ENCODE measurements at places on chromosomes 5 and 9.

DNA sequence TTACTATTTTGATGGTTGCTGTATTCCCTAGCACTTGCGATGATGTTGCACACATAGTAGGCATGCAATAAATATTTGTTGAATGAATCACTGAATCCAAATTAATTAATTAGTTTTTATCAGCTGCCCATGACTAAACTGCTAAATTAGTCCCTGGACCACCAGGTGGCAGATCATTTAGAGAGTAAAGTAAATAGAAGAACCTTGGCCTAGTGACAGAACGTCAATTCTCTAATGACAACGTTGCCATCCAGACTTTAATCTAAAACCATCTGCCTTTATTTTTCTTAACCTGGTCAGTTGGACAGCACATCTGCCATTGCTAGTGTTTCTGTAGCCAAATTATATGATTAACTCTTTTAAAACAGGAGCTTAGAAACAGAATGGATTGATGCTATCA is 457.5 kb downstream of the KIF4B start:
- peak; percentile 36 for DNase-seq

- DNase-seq: no peak
Measured at GRCh38 chr5:158626718-158627117, 473.0 kb downstream of the EBF1 start.

GRCh38 chr9:113619491-113620376 is 156.2 kb downstream of the RGS3 start:
- no peak for DNase-seq

DNA sequence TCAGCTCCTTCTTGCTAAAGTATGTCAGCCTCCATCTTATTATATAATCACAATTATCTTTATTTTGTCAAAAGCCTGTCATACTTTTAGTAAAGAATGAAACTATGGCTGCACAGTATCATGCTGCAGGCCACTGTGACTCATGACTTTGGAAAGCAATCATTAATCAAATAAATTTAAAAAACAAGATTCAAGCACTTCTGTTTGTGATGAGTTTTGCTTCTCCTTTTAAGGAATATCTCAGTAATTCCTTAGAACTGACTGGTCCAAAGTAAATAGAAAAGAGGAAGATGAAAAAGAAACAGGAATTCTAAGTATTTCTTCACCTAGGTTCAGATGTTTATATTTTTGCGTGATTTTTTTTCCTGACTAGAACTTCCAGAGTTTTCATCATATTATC is 83.1 kb downstream of the EDIL3 start:
- DNase-seq: no peak

- DNase-seq: no peak
Measured at GRCh38 chr9:81490605-81491331, 198.6 kb downstream of the TLE1 start.

DNA sequence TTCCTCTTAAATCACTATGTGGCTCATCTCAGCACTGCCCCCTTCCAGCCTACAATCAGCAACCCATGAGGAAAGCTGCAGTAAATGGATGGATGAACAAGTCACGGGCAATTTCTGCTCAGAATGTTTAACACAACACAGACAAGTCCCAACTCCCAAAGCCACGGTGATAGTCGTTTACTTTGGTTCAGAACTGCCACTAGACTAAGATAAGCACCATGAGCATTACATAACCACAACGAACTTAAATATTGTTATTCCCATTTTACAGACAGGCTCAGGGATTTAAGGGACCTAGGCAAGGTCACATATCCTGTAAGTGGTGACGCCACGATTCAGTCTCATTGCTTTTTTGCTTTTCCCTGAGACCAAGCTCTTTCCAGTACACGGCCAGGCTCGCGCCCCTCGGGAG is 2.0 kb upstream of the SMIM27 start:
- DNase-seq: no peak

DNA sequence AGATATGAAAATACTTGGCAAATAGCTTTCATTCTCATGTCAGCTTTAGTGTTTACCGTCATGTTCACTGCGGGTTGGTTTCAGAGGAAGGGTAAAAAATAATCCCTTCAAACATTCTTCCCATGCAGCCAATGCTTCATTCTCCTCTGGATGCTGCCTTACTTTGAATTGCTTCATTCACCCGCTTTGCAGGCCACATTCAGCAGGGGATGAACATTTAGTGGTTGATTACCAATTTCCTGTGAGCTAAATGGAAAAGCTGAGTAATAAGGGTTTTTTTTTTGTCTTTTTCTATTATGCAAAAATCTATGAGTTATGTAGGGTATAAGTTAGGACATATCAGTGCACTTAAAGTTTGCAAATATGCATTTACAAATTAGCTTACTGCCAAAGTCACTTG is 96.3 kb upstream of the MEF2C start:
- DNase-seq: no peak

- DNase-seq: no peak
Measured at GRCh38 chr5:38845526-38846378, at the start of gene OSMR. Gene OSMR, plus strand, starts transcription at chr5:38846012. Its CDS starts 23,033 bp downstream, at chr5:38869045.

DNA sequence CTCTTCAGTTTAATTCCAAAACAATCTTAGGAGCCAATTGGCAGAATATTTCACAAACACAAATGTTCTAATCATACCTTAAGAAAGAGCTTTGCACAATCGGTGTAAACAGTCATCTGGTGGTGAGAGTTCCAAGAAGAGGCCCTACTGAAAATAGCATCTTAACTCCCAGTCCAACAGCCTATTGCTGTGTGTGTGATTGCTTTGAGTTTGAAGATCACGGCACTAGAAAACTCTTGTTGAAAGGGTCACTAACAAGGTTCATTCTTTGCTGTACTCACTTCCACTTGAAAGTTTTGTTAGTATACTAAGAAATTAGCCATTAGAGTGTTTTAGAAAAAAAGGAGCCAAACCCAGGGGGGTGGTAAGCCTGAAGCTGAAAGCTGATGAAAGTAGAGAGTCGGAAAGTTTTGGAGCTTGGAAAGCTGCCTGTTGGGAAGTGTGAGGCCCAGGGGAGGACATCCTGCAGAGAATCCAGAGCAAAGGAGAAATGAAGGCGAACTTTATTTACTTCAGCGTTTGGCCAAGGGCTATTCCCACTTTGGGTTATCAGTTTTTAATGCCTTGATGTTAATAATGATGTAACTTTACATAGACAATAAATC is 180.3 kb upstream of the GHR start:
- no peak for DNase-seq

GRCh38 chr5:65871182-65871581 is 55.2 kb upstream of the ERBIN start:
- no peak for DNase-seq
